ENCODE measurements at places on chromosomes 6 and 20. TPM values are rescaled to one million over a fixed set of nuclear protein-coding genes. Genes with fewer than 3 reads are reported as not detected.

- DNase-seq, result peak; percentile 30
Measured at GRCh38 chr20:20085071-20085470, 32.7 kb downstream of the CFAP61 start.

GRCh38 chr6:121310495-121310894 is 23.8 kb downstream of the TBC1D32 start:
- DNase-seq, result no peak

The DLL1 gene
- total RNA-seq, result 25.0 TPM

The FRK gene
- total RNA-seq, result 2.7 TPM

DNA sequence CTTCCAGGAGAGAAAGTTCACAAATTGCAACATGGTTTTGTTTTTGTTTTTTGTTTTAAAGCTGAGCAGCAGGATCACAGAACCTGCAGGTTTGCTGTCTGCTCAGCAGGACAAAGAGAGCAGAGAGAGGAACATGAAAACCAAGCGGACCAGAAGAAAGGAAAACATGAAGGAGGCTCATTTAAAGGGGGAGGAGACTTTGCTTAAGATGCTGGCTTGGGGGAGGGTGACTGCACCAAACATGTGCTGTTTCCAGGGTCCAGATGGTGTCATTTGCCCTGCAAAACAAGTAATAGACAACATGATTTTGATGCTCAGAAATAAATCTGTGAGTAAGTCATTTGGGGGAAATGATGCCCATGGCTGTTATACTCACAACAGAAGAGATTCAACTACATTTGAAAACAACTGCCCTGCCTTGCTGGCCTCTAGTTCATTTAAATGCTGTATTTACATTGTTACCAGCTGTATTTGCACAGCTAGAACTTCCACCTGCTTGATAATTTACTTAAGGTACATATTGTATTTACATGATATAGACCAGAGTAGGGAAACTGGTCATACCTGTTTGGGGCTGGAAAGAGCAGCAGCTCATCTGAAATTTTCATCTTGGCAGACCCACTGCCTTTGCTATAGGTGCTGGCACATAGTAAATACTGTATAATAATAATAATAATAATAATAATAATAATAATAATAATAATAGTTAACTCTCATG is 32.2 kb upstream of the CHD6 start:
- peak; percentile 68 for DNase-seq

The PHF10 gene
- total RNA-seq, result 72.2 TPM

The SPDEF gene
- total RNA-seq, result 6.1 TPM

DNA sequence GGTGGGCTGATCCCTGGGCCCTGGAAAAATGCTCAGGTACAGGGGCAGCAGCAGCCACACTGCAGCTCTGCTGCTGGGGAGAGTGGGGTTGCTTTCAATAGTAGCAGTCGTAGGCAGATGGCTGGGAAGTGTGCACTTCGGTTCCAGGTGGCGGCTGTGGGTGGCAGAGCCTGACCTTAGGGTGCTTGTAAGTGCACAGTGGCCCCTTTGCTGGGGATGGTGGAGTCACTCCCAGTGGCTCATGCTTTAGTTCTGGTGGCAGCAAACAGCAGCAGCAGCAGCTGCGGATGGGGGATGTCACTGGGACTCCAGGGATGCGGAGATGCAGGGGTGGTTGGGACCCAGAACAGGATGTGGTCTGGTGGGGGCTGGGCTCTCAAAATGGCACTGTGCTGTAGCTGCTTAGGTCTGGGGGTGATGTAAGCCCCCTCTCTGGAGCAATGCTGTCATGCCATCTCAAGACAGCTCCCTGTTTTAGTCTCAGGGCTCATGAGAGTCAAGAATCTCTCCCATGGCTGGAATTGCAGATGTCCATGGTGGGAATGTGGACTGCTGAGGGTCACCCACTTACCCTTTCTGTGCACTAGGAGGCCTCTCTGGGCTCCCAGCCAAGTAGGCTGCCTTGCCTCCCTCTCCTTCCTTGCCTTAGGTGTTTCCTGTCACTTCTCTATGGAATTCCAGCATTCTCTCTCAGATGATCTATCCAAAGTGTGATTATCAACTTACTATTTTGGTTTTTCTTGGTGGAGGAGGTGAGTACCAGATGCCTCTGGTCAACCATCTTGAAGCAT is 146.7 kb upstream of the SLC22A23 start:
- no peak for DNase-seq

The HLA-DRA gene
- 43.7 TPM for total RNA-seq
